ENCODE measurements at places on chromosomes 2 and 18.

GRCh38 chr2:232957657-232958090 is 55.4 kb downstream of the NGEF start:
- no peak for DNase-seq

DNA sequence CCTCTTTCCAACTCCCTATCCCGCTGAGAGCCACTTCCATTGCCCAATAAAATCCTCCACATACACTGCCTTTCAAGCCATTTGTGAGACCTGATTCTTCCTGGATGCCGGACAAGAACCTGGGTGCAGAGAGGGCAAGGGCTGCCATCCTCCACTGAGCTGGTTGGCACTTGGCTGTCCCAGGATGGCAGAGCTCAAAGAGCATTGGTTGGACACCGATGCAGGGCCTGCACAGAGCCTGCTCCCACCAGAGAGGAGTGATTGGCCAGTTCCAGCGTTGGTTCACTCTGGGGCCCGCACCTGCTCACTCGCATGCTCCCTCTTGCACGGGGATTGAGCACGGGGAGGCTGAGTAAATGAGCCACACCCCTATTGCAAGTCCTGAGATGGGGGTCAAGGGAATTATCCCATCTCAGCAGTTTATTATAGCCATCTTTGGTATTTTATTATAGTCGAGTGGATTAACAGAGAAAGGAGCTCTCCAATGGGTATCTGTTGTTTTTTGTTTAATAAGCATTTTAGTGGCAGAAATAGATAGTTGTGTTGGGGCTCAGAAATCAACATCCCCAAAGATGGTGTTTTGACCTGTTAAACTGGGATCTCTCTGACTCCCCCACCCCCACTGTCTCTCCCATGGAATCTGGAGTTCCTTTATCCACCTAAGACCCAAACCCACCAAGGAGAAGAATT is 19.8 kb upstream of the MGAT4A start:
- DNase-seq, result no peak

- DNase-seq, result no peak
These were observed 382.1 kb downstream of the OSR1 start for GRCh38 chr2:18976168-18976961.

DNA sequence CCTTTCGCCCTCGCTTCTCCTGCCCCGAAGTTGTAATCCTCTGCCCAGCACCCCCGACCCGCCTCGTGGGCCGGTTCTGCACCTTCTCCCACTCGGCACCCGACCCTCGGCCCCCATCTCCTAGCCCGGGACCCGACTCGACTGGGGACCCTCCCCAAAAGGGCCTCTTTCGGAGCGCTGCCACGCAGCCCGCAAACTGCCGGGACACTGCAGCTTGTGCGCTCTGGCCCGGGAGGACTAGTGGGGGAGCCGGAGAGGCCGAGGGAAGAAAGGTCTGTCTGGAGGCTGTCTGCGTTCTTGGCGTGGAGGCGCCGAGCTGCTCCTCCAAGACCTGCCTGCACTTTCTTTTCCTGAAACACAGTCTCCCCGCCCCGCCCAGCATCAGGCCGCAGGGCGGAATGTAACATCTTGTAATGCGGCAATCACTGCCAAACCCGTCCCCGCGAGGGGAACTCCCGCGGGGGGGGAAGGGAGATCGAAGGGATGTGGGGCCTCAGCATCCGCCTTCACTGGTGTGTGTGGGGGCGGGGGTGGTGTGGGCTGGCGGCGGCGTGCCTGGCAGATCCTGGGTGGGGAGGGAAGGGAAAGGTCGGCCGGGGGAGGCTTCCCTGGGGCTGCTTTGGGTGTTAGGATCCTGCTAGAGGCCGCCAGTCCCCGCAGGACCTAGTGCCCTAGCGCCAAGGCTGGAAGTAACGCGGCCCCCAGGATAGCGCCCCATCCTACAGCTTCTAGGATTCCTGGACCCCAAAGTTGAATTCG is 7.4 kb downstream of the DLX2 start:
- DNase-seq, result no peak

- DNase-seq, result no peak
These were observed 140.5 kb downstream of the LRP2 start for GRCh38 chr2:169221745-169222369.

- DNase-seq, result no peak
These were observed 34.2 kb downstream of the PLCL1 start for GRCh38 chr2:197838579-197838978.

DNA sequence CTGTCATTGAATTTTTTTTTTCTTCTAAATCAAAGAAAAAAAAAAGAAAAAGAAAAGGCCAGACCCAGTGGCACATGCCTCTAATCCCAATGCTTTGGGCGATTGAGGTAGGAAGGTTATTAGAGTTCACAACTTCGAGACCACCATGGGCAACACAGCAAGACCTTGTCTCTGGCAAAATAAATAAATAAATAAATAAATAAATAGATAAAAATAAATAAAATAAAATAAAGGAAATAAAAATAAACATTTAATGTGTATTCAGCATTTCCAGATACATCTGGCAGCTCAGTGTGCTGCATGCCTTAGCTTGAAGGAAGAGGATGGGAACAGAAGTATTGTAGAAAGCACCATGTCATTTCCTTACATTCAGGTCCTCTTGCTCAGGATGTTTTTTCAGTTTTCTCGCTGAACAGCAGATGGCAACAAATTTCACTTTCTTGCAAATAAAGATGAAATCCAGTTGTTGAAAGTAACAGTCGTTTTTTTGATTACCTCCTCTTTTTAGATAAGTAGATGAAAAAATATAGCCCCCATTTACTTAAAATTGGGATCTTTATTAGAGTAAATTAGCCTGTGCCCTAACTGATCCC is 25.7 kb upstream of the FAM178B start:
- no peak for DNase-seq

DNA sequence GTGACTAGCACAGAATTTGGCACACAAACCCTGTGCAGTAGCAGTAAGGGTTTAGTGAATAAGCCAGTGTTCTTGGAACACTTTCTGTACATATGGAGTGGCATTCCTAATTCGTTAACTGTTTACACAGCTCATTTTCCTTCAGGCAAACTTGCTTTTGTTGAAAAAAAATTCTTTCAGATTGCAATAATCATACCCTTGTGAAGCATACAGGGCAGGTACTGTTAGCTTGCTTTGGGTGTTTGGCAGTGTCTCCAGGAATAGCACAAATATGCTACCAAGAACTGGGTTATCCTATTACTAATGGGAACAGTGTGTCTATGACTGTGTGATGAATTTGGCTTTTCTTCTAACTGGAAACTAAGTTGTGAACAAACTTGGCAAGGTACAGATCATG is 33.4 kb downstream of the UGP2 start:
- no peak for DNase-seq

- DNase-seq, result no peak
These were observed 114.1 kb downstream of the EIPR1 start for GRCh38 chr2:3263487-3263886.

DNA sequence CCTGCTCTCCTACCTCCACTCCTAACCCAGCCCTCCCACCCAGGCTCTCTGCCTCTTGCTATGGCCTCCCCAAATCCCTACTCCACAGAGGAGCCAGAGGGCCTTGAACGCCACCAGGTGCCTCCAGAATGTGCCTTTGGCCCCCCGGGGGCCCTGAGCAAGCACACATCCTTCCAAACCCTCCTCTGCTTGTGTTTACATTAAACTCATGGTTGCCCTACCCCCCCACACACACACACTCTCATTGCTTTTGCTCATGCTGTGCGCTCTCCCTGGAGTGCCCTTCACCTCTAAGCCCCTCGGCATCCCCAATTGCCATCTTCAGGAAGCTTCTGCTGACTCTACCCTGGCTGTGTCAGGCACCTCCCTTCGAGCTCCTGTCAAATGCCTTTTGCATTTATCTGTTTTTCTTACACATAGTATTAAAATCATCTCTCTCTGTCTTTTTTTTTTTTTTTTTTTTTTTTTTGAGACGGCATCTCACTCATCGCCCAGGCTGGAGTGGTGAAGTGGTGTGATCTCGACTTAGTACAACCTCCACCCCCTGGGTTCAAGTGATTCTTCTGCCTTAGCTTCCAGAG is 16.3 kb upstream of the TET3 start:
- DNase-seq, result no peak

GRCh38 chr2:43049836-43050801 is 176.3 kb downstream of the ZFP36L2 start:
- DNase-seq, result no peak

DNA sequence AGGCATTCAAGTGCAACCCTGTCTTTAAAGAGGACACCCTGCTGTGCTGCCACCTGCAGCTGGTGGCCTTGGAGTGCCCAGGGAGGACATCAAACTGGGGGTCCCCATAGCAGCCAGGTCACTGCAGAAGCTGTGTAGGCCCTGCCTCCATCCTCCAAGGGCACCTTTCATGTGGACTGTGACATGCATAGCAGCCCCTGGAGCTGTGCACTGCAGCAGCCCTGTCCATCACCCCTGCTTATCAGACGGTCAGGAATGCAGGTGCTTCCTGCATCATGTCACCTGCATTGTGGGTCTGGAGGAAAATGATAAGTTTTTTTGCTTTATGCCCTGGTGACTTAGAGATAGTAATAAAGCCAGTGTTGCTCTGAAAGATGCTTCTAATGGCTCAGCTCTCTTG is 155.7 kb downstream of the DYSF start:
- DNase-seq, result no peak

DNA sequence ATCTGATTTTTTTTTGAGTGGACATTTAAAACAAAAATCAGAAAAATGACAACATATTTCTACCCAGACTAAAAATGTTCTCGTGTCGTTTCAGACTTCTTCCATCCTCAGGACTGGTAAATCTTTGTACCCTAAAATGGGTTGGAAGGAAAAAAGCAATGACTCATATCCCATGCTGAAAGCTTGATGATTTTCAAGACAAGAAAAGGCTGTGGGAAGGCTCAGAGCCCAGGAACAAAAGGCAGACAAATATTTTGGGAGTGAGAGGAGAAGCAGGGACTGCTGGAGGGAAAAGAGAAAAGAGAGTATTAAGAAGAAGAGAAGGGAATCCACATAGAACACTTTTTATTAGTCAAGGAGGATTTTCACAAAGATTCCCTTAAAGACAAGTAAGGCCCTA is 77.1 kb upstream of the CTAGE1 start:
- DNase-seq, result no peak

GRCh38 chr18:76580288-76580962 is 85.4 kb upstream of the ZNF516 start:
- no peak for DNase-seq

GRCh38 chr2:178110681-178111080 is 1.6 kb upstream of the RBM45 start:
- DNase-seq, result peak; percentile 57

- no peak for DNase-seq
These were observed 29.4 kb downstream of the SIX3 start for GRCh38 chr2:44970846-44971450.

GRCh38 chr2:195561116-195561921 is 95.7 kb upstream of the SLC39A10 start:
- DNase-seq, result no peak

DNA sequence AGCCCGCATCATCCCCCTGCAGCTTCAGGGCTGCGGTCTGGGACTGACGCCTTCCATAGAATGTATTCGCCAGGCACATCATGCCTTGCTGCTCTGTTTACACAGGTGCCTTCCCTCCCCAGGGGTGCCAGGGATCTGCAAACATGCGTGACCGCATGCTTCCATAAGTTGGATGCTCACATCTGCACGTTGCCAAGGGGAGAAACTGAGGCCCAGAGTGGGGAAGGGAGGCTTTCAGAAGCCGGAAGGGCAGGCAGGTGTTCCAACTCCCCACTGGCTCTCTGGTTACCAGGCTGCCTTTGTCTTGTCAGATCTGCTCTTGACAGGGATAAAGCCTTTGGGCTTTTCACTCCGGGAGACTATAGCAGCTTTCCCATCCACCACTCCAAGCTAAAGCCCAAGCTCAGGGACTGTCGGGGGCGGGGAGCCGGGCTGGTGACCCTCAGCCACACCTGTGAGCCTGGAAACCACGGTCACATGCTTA is 125.8 kb upstream of the TNP1 start:
- DNase-seq, result no peak

- no peak for DNase-seq
These were observed 69.4 kb downstream of the CABLES1 start for GRCh38 chr18:23204589-23205235.

GRCh38 chr2:192026059-192026824 is 168.5 kb downstream of the TMEFF2 start:
- DNase-seq, result no peak

DNA sequence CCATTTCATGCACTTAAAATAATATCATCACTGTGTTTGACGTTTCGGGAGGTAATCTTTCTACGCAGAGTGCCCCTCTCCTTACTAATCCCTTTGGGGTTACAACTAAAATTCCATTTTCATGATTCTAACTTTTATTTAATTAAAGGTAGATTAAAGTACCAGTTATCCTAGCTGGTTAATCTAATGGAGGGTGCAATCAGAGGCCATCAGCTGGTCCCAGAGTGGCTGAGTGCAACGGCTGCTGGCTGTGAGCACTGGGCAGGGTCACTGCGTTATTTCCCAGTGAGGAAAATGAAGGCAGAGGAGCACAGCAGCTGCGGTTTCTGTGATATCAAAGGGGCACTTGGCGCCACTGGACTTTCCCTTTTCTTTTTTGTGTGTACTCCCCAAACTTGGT is 12.1 kb downstream of the SCYGR4 start:
- DNase-seq, result no peak

DNA sequence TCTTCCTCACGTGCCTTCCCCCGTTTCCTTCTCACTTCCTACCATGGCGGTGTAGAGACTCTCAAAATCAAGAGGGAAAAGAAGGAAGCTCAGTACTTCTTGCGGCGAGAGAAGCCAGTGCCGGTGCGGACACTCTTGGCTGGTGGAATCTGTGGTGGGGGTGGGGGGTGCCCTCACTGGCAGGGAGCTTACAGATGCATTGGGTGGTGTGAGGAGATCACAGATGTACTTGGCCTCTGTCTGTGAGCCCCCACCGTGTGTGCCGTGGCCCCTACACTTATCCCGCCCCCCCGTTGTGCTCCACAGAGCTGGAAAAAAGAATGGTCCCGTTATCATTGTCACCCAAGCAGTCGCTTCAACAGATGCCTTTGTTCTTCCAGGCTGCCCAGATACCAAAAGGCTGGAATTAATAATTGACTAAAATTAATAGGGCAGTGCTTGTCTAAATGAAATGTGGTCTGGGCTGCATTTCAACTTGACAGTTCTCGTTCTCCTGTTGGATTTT is 79.8 kb downstream of the VAPA start:
- DNase-seq, result no peak

- no peak for DNase-seq
These were observed 1.2 kb downstream of the KIF5C start for GRCh38 chr2:148876202-148876594.

DNA sequence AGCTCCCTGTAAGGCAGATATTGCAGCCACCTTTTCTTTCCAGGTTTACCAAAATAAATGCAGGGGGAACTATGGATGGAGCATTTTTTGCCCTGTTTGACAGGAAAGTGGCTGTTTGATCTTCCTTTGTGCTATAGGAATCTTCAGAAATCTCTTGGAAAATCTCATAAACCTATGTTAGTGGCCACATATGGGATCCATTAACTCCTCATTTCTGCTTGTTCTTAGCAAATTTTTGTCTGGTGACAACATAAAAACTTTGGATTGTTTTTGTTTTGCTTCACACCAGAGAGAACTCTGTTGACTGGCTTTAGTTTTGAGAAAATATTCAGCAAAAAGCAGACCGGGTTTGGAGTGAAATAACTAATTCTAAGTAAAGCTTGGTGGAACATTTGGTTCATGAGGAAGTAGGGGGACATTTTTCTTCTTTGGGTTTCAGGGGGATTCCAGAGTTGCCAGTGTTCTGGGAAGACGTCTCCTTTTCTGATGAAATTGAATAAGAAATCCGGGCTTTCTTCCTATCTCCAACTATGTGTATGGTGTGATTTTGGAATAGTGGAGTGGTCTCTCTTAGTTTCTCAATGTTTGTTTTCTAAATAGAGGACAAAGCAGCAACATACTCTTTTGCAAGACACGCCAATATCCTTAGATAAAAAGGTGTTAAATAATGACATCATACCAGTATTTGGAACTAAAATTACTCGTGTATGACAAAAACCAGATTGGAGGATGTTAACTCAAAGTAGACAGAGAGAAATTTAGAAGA is 174.4 kb downstream of the ICOS start:
- no peak for DNase-seq
